Activated T-helper 1 cell treated with anti-CD3 and anti-CD28 coated beads, Interleukin-2, amount 50 U/mL, for 16 hours (primary cell): ENCODE measurements at places on chromosomes 12 and 14.

DNA sequence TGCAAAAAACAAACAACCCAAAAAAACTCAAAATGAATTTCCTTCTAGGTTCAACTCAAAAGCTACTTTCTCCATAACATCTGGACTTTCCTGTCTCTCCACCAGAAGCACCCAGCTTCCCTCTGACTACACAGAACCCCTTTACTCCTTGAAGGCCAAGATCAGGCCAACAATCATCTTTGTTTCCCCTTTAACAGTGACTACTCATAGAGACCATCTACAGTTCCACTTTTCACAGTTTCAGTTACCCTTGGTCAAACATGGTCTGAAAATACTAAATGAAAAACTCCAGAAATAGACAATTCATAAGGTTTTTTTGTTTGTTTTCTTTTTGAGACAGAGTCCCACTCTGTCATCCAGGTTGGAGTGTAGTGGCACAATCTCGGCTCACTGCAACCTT lies 11.8 kb downstream of the GCH1 start:
- no peak for DNase-seq

- peak; percentile 31 for DNase-seq
These were observed 24.3 kb downstream of the SYNDIG1L start for GRCh38 chr14:74401504-74402241.

GRCh38 chr12:110807640-110808039 lies 39.1 kb upstream of the CCDC63 start:
- DNase-seq: no peak

GRCh38 chr12:43294916-43295315 lies 257.1 kb downstream of the ADAMTS20 start:
- no peak for DNase-seq

DNA sequence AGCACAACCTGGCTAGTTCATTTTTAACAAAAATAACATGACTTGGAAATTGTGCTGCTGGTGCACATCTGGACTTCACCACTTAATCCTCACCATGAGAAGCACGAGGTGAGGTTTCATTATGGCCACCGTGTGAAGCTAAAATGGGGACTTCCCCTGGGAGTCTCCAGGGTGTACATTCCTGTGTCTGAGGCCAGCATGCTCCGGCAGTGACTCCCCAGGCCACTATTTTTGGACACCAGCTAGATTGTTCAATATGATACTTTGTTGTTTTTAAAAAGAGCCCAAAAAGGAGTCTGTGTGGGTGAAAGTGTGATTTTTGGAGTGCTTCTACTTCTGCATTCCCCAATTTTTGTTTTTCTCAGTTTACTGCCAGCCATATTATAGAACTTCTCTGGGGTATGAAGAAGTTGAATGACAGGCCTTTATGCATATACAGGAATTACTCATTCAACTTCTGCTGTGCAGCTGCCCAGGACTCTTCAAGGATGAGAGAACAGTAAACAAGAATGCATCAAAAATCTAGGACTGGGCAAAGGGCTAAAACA lies 16.9 kb upstream of the AICDA start:
- DNase-seq: no peak

DNA sequence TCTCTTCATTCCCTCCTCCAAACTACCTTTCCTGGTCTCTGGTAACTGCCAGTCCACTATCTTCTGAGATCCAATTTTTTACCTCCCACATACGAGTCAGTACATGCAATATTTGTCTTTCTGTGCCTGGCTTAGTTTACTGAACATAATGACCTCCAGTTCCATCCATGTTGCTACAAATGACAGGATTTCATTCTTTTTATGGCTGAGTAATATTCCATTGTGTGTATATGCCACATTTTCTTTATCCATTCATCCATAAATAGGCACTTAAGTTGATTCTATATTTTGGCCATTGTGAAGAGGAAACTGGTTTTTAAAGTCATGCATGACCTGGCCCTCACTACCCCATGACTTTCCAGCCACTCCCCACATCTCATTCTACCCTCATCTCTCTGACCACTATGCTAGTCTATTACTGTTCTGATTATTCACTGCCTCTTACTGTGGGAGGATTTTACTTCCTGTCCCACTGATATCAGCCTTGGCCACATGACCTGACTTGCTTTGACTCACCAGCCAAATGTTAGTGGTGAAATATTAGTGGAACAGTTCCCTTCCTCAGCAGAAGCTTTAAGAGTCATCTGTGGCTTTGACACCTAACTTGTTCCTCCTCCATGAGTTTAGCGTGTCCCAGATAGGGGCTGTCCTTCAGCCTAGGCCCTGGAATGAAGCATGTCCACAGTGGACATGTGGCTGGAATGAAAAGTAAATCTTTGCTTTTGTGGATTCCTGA lies 52.2 kb downstream of the GOLGA5 start:
- DNase-seq: no peak

GRCh38 chr12:991350-992333 lies 619 bp downstream of the ERC1 start:
- no peak for DNase-seq

DNA sequence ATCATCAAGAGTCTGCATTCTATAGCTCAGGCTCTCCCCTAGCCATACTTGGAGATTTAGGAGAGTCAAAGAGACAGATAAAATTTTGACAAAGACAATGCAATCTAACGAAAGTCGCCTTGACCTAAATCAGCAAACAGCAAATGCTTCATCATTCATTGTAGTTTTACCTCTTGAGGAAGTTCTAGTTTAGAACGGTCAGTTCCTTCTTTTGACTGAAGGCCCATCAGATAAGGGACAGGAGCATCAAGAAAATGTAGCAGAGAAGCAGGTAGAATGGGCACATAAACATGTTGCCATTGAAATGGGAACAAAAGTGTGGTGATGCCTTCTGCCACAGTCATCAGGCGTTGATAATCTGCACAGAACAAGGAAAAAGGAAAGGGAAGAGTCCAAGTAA lies 130.9 kb downstream of the DENND5B start:
- DNase-seq: no peak

DNA sequence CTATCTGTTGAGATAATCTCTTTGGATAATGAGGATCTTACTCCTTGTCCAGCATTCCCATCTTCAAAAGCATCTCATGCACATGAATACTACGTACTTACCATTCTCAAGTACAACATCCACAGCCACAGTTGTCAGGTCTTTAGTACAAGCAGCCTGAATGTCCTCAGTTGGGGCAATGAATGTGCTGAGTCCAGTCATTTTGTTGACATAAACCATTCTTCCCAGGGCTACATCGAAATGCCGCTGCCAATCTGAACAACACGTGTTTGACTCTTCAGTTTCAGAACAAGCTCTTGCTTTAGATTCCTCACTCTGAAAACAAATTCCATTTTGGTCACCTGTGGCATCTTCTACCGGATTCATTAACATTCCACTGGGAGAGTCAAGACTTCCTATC lies 5.0 kb downstream of the MLH3 start:
- no peak for DNase-seq

- no peak for DNase-seq
These were observed 885.8 kb upstream of the TMEM132C start for GRCh38 chr12:127381043-127381668.

DNA sequence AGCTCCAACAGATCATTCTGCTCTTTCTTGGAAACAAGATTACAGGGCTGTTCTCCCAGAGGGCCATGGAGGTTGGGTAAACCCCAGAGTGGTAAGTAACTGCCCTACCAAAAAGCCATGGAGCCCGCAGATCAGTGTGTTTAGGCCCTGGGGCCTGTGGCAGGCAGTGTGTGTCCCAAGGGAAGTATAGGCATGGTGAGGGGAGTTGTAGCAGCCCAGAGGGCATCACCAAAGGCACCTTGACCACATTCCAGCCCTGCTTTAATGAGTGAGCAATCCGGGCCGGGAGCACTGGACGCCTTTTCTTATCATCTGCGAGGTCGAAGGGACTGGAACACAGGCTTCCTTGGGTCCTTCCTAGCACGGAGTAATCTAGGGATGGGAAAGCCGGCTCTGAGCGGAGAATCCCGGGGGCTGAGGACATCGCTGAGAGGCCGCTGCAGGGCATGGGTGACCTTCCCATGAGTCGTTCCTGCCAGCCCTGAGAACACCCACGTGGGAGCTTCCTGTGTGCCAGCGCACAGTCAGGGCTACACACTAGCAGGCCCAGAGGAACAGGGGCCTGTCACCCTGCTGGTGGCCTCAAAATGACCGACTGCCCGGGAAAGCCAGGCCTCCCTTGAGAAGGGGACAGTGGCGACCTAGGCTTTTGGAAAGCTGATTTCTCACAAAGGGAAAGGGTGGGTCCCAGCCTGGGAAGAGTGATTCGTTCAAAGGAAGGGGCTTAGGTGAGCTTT lies 91.3 kb downstream of the NINJ2 start:
- DNase-seq: no peak

DNA sequence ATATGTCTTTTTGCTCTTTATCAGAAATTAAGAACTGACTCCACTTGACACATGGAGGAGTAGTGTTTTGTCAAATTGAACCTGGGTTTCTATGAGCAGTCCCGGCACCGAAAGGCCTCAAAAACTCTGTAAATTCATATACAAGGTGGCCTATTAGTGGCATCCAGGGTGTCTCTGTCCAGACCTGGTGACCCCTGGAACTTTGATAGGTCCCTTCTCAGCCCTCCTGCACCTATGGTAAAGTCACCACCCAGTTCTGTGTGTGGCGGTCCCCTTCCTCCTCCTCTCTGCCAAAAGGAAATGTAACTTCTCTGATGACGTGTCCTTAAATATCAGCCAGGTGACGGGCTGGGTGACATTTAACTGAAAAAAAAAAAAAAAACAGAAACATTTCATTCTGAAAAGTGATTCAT lies 204.0 kb upstream of the FOXN3 start:
- no peak for DNase-seq

DNA sequence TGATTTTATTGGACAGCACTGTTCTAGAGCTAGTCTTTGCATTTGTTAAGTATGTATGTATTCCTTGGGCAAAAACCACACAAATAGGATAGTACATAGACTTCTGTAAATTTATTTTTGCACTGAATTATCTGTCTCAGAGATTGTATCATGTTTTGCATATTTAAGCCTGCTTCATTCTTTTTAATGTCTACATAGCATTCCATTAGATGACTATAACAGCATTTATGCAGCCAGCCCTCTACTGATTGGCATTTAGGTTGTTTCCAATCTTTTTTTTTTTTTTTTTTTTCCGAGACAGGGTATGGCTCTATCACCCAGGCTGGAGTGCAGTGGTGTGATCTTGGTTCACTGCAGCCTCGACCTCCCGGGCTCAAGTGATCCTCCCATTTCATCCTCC lies 34.5 kb downstream of the SYNDIG1L start:
- no peak for DNase-seq

- DNase-seq: no peak
These were observed 131.5 kb upstream of the RTL1 start for GRCh38 chr14:101034986-101035385.

GRCh38 chr14:31051511-31051910 lies 25.3 kb upstream of the STRN3 start:
- DNase-seq: no peak

DNA sequence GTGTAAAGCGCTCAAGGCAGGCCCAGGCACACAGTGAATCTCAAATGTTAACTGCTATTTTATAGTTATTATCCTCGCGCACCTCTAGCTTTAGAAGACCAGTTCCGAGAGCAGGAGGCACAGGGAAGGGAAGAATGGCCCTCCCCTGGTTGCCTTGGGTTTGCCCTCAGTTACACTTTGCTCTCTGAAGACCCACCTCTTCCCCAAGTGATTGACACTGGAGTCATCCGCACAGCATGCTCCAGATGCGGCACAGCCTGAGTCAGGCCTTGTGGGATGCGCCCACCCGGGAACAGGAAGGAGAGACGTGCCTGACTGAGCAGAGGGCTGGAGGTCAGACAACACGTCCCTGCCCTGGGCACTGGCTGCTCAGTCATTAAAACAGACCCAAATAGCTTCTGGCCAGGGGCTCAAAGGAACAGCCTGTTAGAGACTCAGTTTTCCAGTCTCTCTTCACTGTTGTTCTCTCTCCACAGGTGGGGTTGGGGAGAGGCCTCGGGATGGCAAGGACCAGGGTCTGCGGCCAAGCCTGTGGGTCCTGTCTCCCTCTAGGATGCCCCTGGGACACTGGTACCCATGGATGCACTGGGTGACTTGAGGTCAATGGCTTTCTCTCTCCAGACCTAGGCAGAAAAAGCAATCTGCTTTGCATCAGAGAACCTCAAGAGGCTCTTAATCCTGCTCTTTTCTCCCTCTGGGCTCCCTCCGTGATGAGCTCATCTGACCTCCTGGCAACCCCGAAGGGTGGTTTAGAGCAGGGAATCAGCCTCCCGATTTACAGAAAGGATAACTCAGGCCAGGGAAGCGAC lies 13.6 kb upstream of the MLXIP start:
- no peak for DNase-seq

- DNase-seq: no peak
These were observed 62.3 kb upstream of the DDX11 start for GRCh38 chr12:31011336-31011735.

- DNase-seq: no peak
These were observed 41.7 kb downstream of the SUSD6 start for GRCh38 chr14:69652942-69653684.

- no peak for DNase-seq
These were observed 208.3 kb downstream of the GXYLT1 start for GRCh38 chr12:41936333-41936732.

GRCh38 chr14:73221945-73222344 lies 15.4 kb upstream of the PAPLN start:
- DNase-seq: no peak

DNA sequence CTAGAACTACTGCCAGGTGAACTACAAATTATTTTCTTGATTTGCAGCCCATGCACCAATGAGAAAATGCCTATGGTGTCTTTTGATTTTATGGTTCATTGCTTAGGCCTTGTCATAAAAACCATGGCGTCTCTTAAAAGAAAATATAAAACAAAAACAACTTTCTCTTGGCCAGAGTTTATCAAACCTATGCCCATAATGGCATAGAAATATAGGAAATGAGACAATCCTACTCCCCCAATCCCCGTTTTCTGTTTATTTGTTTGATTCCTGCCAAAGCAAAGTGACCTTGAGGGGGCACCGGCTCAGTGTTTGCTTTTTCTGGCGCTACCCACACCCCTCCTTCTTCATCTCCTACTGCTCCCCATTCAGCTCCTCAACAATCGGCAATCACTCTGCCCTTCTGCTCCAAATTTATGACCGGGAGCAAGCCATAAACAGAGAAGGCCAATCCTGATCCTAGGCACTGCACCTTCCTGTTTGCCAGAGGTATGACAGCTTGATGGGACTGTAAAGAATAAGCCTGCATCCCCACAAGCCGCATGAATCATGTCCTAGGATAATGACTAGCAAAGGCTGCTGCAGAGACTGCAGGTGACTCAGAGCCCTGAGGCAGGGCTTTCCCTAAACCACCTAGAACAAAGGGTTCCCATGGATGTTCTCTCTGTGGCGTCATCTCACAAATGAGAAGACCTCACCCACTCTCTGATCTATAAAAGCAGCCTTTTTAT lies 874.9 kb downstream of the NRXN3 start:
- DNase-seq: no peak

- DNase-seq: no peak
These were observed 132.9 kb upstream of the SLC35F4 start for GRCh38 chr14:57998766-57999165.

GRCh38 chr12:131042834-131043245 lies 89.1 kb downstream of the ADGRD1 start:
- no peak for DNase-seq

DNA sequence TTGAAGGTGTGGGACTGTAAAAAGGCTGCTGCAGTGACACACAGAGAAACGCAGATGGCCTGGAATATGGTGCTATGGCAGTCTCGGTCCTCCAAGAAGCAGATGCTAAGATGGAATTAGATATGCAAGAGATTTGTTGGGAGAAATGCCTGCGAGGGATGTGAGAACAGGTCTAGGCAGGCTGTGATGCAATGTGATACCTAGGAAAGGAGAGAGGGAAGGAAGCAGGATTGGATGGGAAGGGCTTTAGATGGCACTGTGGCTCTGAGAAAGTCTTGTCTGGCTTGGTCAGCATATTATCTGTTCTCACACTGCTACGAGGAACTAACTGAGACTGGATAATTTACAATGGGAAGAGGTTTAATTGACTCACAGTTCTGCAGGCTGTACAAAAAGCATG lies 374.4 kb downstream of the BCAT1 start:
- no peak for DNase-seq
